Esophagus mucosa (tissue), 1 donor: ENCODE measurements at places on chromosomes 3 and 15. TPM values are rescaled to one million over a fixed set of nuclear protein-coding genes. Genes with fewer than 3 reads are reported as not detected.

Gene RPP25
- total RNA-seq: 4.0 TPM

- peak; percentile 67 for ATAC-seq
Observed at GRCh38 chr15:52010633-52011595, 8.1 kb upstream of the MAPK6 start.

GRCh38 chr3:1190569-1190968 lies 97.7 kb downstream of the CNTN6 start:
- no peak for ATAC-seq

DNA sequence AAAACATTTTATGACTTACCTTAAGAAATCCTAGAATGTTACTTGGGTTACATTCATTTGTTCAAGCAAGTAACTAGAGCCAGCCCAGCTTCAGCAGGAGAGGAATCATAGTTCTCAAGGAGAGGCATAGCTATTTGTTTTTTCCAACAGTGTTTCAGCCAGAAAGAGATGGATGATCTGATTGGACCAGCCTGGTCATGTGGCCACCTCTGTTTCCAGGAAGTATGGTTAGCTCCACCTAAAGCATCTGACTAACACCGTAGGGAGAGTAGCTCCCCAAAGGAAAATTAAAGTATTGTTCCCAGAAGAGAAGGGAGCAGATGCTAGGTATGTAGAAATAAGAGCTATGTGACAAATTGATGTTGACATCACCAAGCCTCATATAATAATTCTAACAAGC lies 417.1 kb downstream of the TAFA4 start:
- ATAC-seq: no peak

- ATAC-seq: peak; percentile 48
Observed at GRCh38 chr15:39127925-39128617, 452.8 kb upstream of the THBS1 start.

Gene MED12L
- 0.32 TPM for total RNA-seq

Gene PAQR9
- total RNA-seq: not detected

Gene FAN1
- total RNA-seq: 8.3 TPM

DNA sequence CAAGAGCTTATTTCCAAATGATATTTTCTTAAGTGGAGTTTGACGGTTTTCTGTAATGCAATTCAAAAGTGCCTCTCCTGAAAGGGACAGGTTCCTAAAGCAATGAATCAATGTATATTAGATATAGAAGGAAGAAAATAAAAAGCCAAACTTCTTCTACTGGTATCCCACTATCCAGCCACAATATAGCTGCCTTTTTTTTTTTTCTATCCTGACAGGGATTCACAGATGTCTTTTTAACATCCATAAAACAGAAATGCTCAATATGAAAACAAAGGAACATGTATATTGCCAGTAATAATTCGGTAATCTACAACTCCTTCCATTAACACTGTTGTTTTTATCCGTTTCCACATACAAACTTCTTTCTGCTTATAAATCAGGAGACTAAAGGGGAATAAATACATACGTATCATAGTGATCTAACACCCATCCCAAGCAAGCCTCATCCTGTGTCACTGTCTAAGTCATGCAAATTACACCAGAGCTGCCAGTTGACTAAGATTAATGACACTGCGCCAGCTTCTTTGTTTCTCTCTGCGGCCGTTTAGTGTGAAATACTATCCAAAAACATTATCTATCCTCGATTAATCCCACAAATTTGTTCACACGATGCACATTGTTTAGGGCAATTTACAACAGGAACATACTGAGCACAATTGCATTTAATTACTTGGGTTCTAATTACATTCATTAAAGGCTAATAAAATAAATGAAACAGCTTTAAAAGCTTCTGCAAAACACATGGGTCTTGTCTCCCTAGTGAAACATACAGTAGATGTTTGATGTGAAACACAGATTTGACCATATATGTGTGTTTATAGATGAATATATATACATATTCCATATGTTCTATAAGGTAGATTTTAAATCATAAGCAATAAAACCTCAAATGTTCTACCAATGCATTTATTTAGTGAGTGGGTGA lies 51.9 kb upstream of the CDIN1 start:
- ATAC-seq: peak; percentile 50

Gene SMCO1
- not detected for total RNA-seq

Gene PIGX
- total RNA-seq: 20.0 TPM

- ATAC-seq: no peak
Observed at GRCh38 chr15:42502477-42502876, 7.0 kb downstream of the SNAP23 start.
